ENCODE measurements at places on chromosomes 5 and 9.

DNA sequence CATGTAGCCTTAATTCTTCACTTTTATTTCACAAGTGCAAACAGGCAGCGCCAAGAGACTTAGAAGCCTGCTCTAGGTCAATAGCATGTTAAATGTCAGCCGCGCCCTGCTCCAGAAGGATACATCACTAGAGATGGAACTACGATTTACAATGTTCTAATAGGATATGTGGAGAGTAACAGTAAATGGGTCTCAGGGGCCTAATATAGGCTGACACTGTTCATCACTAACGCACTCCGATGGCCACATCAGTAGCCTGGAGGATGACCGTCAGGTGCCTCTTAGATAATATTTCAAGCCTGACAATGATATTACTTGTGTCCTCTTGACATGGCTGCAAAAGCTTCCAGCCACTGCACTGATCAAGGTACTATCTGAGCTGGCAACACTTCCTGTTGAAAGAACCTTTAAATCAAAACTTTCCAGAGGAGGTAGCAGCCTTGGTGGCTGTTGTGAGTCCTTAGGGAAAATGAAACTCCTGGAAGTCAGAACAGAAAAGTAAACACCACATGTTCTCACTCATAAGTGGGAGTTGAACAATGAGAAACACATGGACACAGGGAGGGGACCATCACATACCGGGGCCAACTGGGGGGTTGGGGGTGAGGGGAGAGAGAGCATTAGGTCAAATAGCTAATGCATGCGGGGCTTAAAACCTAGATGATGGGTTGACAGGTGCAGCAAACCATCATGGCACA, 35.0 kb downstream of the PTTG1 start:
- no peak for DNase-seq

DNA sequence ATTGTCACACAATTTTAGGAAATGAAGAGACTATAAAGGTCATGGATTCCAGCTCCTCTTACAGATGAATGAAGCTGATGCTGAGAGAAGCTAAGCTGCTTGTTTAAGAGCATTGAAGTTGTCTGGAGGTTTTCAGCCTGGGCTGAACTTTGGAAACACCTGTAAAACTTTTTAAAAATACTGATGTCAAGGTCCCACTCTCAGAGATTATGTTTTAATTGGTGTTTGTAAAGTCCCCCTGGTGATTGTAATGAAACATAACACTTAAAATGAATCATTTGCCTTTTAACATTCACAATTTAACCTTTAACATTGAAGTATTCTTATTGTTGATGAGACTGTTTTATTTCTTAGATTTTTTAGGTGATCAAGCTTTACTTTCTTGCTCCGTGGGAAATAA, 16.4 kb downstream of the RAD23B start:
- DNase-seq, result no peak

GRCh38 chr9:87137718-87138117, 190.4 kb upstream of the GAS1 start:
- no peak for DNase-seq

DNA sequence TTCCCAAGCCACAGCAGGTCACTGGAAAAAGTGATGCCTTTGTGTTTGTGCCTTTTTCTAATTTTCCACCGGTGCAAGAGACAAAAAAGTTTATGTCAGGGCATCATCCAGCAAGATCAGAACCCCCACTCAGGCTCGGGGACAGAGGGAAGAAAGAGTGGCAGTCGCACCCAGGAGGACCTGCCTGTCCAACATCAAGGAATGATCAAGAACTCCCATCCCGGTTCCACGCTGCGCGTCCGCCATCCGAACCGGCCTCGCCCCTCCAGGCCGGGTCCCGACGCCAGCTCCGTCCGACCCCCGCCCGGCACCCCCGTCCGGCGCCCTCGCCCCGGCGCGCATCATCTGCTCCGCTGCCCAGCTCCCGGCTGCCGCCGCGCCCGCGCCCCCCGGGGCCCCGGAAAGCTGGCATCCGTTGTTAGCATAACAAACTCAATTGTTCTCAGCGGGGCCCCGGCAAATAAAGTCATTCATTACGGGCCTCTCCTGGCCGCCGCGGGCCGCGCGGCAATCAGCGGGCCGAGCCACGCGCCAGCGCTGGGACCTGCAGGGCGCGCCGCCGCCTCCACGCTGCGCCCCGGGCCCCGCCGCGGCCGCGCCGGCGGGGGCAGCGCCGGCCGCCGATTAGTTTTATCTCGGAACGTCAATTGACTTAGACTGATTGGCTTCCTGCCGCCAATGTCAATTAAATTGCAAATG, 48.1 kb downstream of the PAX5 start:
- no peak for DNase-seq

- DNase-seq, result no peak
These were observed 1453.3 kb downstream of the MAT2B start for GRCh38 chr5:164958688-164959087.

DNA sequence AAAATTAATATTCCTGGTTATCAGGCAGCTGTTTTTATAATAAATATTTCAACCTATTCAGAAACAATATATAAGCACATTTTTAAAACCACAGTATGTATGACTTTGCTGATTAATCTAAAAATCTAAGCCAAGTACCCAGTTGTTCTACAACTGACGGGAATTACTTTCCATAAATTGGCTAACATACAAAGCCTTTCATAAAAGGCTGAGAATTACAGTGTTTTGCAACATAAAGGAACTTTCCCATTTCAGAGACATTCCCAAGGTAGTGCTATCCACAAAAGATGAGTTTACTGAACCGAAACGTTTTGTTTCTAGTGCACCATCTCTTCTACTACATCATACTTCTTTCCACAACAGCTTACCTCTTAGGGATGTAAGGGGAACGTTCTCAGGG, 7.2 kb downstream of the RNF145 start:
- no peak for DNase-seq

DNA sequence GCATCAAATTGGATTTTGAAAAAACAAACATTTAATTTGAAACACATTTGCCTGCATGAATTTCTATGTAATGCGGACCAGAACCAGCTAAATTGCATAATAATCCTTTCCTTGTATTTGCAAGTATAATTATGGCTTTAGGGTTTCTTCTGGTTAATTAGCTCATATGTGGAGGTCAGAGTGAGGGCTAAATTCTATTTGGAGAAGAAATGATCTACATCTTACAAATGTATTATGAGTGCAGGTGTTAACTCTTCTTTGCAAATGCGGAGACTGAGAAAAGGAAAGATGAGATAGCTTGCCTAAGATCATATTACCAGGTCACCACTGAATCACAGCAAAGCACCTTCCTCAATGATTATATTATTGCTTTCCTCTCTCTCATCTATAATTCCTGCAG, 194.7 kb downstream of the CDH9 start:
- DNase-seq, result no peak

DNA sequence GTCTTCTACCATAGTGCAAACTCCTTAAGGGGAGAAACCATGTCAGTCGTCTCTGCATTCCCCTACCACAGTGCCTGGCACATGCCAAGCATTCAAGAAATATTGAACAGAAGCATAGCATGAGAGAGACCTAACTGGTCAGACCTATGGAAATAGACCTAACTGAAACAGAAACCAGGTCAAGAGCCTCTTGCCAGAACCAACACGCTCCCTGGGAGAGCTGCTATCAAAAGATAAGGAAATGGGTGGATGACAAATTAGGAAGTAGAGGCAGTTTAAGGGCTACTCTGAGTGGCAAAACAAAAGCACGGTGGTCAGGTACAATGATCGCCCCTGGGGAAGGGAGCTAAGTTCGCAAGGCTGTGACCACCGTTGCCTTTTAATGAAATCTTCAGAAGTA, 66.0 kb upstream of the SMIM15 start:
- no peak for DNase-seq

DNA sequence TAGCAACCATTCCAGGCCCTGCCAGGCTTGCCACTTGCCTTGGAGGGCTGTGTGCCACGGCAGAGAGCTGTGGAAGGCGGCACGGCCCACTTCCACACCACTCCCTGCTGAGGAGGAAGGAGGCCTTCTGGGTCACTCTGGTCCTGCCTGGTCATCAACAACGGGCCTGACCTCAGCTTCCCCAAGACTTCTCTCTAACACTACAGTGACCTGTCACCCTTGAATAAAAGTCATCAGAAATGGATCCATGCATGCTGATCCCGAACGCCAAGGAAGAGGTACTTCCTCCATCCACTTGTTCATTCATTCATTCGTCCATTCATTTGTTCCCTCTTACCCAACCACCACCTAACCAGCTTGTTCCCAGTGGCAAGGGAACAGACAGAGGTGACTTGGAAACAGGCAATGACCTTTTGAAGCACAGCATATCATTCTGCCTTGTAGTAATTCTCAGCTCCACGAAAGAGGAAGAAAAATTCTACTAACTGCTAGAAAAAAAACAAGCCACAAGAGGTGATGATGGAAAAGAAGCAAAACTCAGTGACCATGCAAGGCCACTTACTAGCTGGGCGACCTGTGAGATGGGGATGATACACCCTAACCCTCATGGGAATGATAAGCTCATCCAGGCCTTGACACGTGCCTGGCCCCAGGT, 58.6 kb downstream of the STK10 start:
- no peak for DNase-seq

- no peak for DNase-seq
These were observed 16.6 kb upstream of the CARD19 start for GRCh38 chr9:93079371-93079770.

GRCh38 chr5:40906351-40906751, 2.9 kb upstream of the C7 start:
- DNase-seq, result no peak

DNA sequence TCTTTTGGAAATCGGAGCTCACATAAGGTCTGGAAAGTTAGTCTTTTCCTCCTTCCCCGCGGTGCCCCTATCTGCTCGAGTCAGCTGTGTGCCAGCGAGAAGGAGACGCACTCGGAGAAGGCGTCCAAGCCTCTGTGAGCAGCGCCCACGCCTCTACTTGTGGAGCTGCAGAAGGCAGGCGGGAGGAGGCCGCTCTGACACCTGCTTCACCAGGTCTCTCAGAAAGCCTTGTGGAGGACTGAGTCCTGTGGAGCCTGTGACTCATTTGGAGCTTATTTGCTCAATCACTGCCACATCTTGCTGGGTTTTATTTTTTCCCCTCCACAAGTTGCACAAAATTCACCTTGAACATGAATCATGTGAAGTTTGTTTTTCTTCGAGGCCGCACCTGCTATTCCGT, 117.5 kb downstream of the IRX2 start:
- DNase-seq, result no peak

- DNase-seq, result no peak
These were observed 10.6 kb upstream of the NNT start for GRCh38 chr5:43592363-43592762.

DNA sequence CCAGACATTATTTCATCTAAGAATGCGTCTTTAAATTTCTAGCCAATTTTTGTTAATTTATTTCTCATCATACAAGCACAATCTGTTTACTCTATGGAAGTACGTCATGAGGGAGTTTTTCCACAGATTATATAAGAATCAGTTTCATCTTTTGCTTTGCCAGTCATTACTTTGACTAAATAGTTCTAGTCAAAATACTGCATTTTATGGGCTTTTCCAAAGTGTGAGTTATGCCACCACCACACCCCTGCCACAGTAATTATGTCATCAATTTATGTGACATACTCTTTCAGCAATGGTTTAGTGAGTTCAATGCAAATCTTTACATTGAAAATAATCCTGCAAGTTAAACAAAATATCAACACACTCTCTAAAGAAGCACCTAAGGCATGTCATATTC, 2.0 kb downstream of the RIMOC1 start:
- no peak for DNase-seq

DNA sequence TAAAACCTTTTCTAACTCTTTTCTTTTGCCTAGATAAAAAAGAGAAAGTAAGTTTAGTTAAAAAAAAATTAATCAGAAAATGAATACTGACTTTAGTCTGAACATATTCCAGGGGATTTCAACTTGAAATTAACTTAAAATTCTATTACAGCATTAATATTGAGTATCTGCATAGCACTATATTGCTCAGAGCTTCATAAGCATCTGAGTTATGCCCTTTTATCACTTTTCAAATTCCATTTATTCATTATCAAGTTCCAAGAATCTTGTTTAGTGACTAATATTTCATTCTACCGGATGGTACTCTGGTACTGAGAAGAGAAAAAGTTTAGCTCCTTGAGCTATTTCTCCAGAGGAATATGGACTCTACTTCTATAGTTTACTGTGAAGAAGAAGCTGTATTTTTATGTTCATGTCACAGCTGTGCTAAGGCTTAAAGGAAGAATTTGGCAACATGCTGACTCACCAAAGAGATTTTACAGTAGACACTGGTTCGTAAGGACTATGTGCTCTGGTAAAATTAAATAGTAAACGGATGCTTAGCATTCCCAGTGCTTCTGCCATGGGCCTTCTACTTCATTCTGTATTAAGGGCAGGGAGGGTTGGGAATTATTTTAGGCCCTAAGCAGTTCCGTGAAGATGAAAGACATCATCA, 285.2 kb upstream of the SEMA6A start:
- DNase-seq, result no peak

DNA sequence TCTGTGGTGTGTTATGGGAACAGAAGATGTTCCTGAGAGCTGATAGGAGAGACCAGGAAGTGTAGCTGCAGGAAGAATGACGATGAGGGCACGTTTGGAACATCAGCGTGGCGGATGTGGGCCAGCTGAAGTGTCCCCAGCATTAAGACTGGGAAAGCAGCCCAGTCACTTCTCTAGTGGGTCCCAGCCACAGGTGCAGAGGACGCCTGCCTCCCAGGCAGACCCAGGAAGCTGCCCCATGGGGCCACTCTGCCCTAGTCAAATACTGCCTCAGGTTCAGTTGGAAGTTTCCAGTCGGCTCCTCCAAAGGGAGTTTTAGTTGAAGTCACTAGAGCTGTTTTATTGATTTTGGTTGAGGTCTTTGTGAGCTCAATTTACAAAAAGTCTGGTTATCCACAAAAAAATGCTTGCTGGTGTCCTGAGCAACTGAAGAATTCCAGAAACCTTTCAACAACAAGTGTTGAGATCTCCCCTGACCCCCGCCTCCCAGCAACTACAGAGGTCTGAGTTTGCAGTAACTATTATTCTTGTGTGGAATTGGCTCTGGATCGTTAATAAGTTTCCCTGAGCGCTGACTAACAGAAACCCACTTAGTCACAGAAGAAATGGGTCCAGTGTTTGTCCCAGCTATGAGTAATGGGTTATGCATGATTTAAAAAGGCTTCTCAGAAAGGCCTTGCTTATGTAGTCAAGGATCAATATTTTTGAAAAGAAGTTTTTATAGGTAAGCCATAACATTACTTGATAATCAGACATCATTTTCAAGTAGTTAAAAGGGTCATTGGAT, 294.1 kb downstream of the FANCC start:
- no peak for DNase-seq

GRCh38 chr9:133848471-133849109, 110.4 kb upstream of the SARDH start:
- no peak for DNase-seq
